Motor neuron (in vitro differentiated cells): ENCODE measurements at places on chromosomes 3 and 15. TPM values are rescaled to one million over a fixed set of nuclear protein-coding genes. Genes with fewer than 3 reads are reported as not detected.

NANOGP8 gene
- 0.89 and 1.1 TPM in 2 replicates for total RNA-seq

DNA sequence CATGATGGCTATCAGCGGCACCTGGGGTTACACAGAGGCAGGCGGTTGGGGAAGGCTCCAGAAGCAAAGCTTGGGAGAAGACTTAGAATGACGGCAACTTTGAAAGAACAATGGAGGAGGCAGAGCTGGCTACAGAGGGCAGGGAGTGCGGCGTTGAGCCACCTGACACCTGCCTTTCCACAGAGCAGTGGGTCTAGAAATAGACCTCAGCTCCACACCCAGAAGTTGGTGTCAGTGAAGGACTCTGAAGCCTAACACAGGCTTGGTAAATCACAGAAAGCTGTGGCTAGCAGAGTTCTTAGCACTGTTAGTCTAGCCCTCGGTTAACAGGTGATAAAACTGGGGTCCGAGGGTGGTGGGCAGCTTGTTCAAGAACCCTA lies 23.1 kb upstream of the EHD4 start:
- ATAC-seq, result no peak

GRCh38 chr3:110414855-110415254 lies 656.8 kb upstream of the NECTIN3 start:
- no peak for ATAC-seq

DNA sequence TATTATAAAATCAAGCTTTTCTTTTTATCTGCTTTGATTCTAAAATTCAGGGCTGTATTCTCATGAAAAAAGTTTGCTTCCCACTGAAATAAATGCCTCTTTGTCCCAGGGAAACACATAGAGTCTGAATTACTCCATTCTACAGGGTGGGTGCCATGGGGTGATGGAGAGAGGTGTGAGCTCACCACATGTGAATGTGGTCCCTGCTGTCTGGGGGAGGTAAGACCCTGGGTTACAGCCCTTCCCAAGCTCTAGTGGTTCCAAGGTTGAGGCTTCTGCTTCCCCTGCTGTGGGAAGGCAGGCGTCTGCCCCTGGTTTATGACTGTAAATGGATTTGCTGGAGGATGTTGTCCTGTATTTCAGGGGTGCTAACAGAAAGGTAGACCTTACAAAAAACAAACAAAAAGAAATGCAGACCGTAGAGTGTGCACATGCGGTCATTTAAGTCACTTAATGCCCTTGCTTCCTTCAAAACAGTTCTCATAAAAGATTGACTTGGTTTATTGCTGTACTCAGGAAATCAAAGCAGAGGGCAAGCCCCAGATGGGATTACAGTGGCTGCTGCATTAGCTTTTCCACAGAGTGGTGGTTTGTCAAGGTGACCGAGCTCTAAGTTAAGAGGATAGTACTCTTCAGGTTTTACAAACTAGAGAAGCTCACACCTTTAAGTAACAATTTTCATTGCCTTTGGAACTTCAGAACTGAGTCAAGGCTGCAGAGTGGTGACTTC lies 49.2 kb downstream of the CTDSPL start:
- ATAC-seq, result no peak

A4GNT gene
- total RNA-seq, result 0.40 and 0.58 TPM in 2 replicates

DNA sequence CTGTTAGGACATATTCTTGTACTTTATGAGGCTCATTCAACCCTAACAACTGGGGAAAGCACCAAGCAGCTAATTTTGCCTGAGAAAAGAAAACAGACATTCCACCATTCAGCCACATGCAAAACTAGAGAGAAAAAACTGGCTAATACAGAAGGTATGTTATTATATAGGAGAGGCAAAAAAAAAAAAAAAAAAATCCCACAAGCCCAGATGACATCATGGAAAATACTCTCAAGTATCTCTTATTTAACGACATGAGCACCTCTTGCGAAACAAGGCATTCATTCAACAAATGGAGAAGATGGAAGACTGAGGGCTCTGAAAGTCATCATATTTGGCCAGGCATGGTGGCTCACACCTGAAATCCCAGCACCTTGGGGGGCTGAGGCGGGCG lies 61.5 kb downstream of the PRICKLE2 start:
- no peak for ATAC-seq
